ENCODE measurements at places on chromosomes 16 and 17.

GRCh38 chr17:75088465-75089417 lies 987 bp downstream of the SLC16A5 start:
- no peak for DNase-seq

- DNase-seq = no peak
Observed at GRCh38 chr17:18322522-18322921, 7.4 kb downstream of the SMCR8 start.

GRCh38 chr17:31156326-31156725 lies 61.5 kb downstream of the NF1 start:
- DNase-seq = no peak

DNA sequence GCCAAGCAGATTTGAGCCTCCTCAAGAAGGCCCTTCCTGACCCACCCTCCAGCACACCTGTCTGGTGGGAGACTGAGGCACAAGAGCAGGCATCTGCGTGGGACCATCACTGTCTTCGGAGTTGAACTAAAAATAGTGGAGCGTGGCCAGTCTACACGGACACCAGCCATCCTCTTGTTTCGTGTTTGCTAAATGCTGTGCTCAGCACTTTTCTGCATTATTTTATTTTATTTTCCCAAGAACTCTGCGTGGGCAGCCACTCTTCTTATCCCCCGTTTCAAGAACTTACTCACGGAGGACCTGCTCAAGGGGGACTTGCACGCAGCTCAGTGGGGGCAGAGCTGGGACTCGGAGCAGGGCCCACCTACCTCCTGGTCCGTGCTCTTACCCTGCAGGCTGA lies 60.8 kb downstream of the SOCS3 start:
- DNase-seq = no peak

- no peak for DNase-seq
Observed at GRCh38 chr16:4690946-4691665, 2.3 kb upstream of the NUDT16L1 start.

DNA sequence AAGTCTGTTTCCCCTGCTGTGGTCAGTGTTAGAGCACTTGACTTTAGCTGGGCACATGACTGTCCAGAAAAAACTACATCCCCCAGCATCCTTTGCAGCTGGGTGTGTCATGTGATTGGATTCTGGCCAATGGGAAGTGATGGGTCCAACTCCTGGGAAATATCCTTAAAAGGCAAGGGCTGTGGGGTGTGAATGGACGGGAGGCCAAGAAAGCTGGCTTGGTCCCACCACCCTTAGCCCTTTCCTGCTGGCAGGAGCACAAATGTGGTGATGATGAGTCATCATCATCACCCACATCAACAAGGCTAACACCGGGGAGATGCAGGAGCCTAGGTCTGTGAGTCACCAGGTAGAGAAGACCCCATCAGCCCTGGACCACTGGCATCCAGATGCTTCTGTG lies 341.7 kb downstream of the C16orf95 start:
- DNase-seq = no peak

DNA sequence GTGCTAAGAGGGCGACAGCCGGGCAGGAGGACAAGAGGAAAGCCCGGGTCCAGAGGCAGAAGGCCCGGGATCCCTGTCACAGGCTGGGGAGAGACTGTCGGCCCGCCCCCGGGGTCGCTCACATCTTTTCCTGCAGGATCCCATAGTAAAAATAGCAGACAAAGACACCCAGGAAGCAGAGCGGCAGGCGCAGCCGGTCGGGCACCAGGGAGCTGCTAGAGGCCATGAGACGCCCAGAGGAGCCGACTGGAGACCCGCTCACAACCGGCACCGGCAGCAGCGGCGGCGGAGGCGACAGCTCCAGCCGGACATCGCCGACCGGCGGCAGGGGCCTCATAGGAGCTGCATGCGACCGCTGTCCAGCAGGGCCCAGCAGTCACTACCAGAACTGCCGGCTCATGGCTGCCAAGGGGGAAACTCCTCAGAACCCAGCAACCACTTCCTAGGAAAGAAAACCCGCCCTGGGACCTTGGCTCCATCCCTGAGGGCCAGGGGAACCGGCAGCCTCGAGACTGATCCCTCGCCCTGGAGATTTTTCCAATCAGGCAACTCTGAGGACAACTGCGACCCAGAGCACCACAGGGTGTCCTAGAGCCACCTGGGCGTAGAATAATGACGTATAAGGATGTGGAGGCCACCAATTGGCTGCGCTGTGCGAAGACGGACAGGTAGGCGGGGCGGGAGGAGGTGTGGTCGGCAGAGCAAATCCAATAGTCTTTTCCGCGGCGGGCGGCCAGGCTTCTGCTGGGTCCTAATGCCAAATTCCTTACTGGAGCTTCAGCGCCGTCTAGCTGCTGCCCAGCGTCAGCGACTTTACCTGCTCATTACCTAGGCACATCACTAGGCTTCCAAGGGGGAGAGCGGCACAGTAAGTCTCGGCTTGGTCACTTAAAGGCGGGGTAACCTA lies at the start of gene SLC35B1:
Gene SLC35B1, minus strand, starts transcription at position 357 of the 907 bp plus-strand sequence. Its CDS starts 131 bp downstream, at position 226.
- DNase-seq = peak; percentile 99

- DNase-seq = no peak
Observed at GRCh38 chr17:50601823-50602375, 32.8 kb upstream of the ABCC3 start.

- DNase-seq = no peak
Observed at GRCh38 chr16:48958681-48959080, 323.0 kb downstream of the CBLN1 start.

DNA sequence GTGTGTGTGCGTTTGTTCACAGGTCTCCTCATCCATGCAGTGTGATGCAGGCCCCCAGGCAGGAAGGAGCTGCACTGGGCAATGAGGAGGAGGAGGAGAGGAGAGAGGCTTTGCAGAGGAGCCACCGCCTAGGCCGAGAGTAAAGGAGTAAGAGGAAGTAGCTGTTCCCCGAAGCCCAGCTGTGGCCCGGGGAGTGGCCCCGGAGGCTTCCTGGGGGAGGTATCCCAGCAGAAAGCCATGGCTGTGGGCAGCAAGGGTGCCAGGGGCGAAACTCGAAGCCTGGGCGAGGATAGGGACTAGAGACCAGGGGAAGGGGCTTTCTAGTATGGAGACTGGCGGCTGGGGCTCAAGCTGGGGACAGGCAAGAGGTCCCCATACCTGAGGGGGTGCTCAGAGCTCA lies 12.2 kb downstream of the C16orf95 start:
- DNase-seq = no peak

GRCh38 chr17:3917391-3917931 lies 1.2 kb upstream of the P2RX1 start:
- DNase-seq = no peak

GRCh38 chr17:76238847-76239537 lies 1.3 kb downstream of the RNF157 start:
- DNase-seq = no peak

GRCh38 chr16:68884861-68885720 lies 41.8 kb downstream of the TANGO6 start:
- DNase-seq = no peak

DNA sequence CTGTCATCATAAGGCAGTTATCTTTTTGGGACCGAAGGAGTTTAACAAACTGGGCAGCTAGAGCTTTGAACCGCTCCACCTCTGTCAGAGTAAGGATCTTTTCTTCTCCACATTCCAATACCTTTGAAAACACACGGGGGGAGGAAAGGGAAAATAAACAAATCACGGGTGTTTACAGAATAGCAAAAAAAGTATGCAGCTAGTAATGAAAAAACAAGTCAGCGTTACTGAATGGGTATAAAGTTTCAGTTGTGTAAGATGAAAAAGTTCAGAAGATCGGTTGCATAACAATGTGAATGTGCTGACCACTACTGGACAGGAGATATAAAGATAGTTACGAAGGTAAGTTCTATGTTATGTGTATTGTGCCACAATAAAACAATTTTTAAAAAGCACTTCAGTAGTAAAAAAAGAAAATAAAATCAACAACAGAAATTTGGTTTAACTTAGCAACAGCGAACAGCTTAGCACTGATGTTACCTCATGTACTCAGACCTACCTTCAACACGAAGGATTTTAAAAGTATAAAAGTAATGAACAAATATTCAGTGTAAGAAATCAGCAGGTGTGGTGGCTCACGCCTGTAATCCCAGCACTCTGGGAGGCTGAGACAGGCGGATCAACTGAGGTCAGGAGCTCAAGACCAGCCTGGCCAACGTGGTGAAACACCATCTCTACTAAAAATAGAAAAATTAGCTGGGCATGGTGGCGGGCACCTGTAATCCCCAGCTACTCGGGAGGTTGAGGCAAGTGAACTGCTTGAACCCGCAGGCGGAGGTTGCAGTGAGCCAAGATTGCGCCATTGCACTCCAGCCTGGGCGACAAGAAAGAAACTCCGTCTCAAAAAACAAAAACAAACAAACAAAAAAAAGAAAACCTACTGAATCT lies 34.3 kb downstream of the MARF1 start:
- no peak for DNase-seq

GRCh38 chr17:64622931-64623654 lies 39.0 kb downstream of the SMURF2 start:
- no peak for DNase-seq

- DNase-seq = no peak
Observed at GRCh38 chr17:74919440-74920305, 3.4 kb downstream of the USH1G start.

GRCh38 chr17:31535581-31535981 lies 144.1 kb downstream of the RAB11FIP4 start:
- no peak for DNase-seq

DNA sequence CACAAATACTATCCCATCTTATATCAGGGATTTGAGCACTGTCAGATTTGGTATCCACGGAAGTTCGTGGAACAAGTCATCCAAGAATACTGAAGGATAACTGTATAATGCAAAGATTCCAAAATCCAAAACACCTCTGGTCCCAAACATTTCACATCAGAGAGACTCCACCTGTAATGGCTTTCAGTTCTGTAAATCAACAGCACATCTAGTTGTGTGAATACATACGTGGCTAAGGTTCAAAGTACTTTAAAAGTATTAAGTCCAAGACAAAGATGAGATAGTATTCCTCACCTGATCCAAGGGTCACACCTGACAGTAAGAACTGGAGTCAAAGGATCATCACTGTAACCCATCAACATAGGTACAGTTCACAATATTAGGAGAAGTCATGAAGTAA lies 54.8 kb downstream of the KANSL1 start:
- DNase-seq = no peak

GRCh38 chr17:1229349-1229899 lies 40.8 kb upstream of the BHLHA9 start:
- no peak for DNase-seq

DNA sequence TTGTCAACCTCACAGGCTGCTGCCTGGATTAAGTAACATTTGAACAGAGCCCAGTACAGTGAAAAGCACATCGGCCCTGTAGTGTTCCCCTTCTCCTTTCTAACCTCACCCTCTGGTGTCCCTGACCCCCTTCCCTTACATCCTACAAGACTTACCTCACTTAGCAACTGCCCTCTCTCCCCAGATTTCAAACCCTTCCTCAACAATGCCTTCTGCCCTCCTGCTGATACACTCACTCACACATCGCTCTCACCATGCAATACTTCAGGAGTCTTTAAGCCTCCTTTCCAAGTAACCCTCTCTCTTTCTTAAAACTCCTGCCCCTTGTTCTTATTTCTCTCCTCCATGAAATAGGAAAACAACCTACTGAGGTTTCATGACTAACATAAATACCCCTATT lies 17.8 kb downstream of the ZZEF1 start:
- DNase-seq = no peak

- no peak for DNase-seq
Observed at GRCh38 chr16:87297918-87298631, 19.1 kb downstream of the C16orf95 start.

DNA sequence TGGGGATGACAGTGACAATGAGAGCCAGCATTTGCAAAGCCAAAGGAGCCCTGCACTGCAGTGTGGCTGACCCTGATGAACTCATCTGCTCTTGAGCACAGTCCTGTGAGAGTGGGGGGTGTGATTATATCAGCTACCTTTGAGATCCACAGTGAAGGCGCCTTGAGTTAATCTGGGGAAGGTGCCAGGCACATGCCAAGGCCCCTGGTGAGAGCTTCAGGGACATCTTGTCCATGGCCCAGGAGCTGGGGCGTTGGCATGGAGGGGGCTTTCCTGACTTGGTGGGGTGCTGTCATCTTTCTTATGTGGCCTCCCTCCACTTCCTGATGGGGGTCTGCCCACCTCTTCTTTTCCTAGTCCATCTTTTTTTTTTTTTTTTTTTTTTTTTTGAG lies 86.5 kb downstream of the SNX29 start:
- DNase-seq = no peak

- no peak for DNase-seq
Observed at GRCh38 chr17:320139-320538, 32.5 kb downstream of the RPH3AL start.

DNA sequence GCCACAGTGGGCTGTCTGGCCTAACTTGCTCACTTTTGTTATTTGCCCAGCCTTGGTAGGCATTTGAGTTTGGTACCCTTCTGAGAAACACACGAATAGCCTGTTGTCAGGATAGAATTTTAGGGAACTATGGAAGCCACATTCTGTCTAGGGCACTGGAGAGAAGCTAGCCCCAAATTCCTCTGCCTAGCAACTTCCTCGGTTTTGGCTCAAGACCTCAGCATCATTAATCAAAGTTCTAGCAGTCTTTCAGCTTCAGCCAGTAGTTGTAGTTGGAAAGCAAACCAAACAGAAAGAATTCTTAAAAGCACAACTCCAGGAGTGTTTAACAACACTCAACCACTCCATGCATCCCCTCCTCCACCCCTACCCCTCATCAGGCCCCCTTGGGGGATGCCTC lies 572.1 kb upstream of the PSMD7 start:
- no peak for DNase-seq

- no peak for DNase-seq
Observed at GRCh38 chr16:63200940-63201339, 1164.7 kb upstream of the CDH8 start.

DNA sequence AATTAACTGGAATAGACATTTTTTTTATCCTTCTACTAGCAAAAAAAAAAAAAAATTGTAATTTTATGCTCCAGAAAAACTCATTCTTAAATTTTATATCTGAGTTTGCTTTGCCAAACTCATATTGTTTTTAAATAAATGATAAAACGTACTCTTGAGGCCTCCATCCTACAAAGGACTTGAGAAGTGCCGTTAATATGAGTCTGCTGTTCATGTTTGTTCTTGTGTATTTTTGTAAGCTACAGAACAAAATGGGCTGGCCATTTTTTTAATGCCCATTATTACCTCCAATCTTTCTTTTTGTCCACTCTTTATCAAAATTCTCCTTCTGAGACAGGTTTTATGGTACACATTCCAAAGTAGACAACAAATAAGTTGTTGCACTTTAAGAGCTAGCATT lies 643.5 kb upstream of the SOX9 start:
- no peak for DNase-seq

DNA sequence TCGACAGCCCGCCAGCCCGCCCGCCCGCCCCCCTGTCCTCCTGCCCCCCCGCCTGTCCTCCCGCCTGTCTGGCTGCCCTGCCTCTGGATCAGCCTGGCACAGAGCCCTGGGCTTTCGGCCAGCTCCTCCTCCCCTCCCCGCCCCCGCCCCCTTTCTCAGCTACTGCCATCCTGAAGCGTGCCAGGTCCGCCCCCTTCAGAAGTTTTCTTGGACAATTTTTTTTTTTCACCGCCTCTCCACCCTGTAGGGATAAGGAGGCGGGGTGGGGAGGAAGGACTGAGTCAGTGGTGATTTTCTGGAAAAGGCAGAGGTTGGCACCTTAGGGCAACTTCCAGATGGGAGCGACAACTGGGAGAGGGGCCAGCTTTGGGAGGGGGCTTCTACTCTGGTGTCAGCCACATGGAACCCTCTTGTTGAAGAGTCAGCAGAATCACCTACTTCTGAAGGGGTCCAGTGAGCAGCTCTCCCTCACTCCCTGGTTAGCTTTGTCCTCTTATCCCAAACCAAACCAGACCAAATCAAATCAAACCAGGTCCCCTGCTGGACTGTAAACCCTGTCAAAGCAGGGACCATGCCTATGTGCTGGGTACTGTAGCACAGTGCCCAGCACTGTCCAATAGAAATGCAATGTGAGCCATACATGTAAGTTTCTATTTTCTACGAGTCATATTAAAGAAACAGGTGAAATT lies 19.7 kb downstream of the IGF2BP1 start:
- peak; percentile 43 for DNase-seq

All from muscle of arm (tissue), 14 donors.